NCI-H69 (cell line): ENCODE measurements at places on chromosomes 4 and X.

- DNase-seq, result peak; percentile 5
Measured at GRCh38 chr4:128517096-128517738, 229.6 kb upstream of the PGRMC2 start.

GRCh38 chr4:30536231-30536630 lies 183.9 kb upstream of the PCDH7 start:
- no peak for DNase-seq

- peak; percentile 1 for DNase-seq
Measured at GRCh38 chrX:105191878-105192277, 28.6 kb downstream of the TEX13A start.

DNA sequence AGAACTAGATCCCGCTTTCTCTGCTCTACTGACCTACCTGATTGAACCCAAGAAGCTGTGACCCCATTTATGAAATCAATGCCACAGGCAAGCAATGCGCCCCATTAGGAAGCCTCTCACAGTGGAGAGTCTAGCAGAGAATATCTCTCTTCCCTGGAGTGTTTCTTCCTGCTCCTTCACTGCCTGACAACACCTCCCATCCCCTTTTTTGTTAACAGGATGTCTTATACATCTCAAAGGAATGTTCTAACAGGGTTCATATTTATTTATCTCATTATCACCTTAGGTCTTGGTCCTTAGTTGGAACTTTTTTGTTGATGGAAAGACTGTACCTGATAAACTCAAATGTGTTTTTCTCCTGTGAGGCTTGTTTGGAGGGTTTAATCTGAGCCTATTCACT lies 35.5 kb downstream of the SLIT2 start:
- no peak for DNase-seq

DNA sequence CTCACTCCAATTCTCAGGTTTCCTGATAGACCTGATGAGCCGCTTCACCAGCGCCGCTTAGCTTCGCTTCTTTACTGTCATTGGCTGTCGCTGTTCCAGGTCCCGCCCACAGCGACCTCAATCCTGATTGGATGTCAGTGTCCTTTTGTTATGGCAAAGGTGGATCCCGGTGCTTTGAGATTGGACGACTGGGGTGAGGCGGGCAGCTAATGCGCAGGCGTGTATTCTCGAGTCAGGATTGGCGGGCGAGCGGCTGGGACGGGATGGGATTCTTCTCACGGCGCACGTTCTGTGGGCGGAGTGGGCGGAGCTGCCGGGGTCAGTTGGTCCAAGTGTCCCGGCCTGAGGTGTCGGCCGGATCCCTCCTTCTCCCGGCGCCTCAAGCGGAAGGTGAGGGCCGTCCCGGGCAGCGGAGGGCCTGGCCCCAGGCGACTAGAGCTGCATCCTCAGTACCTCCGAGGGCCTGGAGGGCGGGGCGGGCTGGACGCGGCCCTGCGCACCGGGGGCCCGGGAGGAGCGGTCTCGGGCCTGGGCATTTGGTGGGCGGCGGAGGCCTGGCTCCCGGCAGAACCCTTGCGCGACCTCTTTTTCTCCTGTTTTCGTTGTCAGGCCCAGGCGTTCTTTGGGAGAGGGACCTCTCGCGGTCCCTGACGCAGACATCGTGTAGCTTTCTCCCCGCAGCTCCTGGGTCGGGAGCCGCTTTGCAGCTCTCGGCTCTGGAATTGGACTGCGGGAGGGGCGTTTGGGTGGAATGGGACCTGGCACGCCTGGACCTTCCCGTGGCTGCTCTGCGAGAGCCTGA lies at the start of gene SCOC:
SCOC (plus strand) TSS at position 319 of the 802 bp plus-strand sequence. CDS start 5,525 bp downstream, outside the sequence.
- DNase-seq, result peak; percentile 98

- DNase-seq, result no peak
Measured at GRCh38 chrX:44462850-44463249, 79.8 kb downstream of the FUNDC1 start.

GRCh38 chrX:56505866-56506265 lies 57.6 kb upstream of the UBQLN2 start:
- DNase-seq, result no peak

DNA sequence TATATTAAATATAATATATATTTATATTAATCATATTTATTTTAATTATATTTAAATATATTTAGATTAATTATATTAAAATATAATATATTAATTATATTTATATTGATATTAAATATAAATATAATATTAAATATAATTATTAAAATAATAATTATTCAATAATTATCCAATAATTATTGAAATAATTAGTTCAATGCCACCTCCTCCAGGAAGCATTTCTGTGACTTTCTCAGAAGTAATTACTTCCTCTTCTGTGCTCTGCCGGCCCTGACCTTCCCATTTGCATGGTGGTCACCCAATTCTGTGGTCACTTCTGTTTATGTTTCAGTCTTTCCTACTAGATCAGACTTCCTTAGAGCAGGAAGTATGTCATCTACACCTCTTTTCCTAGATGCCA lies 45.8 kb downstream of the EVC2 start:
- no peak for DNase-seq

DNA sequence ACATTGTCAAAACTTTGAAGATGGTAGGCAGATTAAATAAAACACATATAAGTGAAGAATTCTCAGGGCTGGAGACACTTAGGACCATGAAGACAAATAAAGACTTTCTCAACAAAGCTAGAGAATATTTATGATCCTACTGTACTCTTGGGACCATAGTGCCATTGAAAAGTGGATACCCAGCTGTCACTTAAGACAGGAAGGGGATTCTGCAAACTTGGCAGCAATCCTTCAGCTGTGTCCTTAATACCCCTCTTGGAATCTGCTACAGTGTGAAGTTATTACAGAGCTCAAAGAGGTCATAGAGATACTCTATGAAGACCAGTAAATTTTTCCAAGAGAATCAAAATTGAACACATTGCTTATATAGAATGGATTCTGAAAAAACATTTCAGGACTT lies 24.3 kb downstream of the PDE5A start:
- DNase-seq, result no peak

- no peak for DNase-seq
Measured at GRCh38 chr4:104915373-104915772, 231.3 kb upstream of the TET2 start.

DNA sequence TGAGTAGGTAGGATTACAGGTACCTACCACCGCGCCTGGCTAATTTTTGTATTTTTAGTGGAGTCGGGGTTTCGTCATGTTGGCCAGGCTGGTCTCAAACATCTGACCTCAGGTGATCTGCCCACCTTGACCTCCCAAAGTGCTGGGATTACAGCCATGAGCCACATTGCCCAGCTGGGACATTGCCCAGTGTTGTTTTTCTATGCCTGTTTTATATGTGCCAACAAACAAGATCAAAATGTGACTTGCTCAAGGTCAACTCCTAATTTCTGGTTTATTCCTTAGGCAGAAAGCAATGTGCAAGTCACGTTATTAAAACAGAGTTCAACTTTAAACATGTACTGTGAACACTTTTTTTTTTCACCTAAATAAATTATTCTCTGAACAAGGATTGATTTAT lies 2.7 kb downstream of the LRIT3 start:
- DNase-seq, result no peak
